ENCODE measurements at places on chromosomes 12 and 14. TPM values are rescaled to one million over a fixed set of nuclear protein-coding genes. Genes with fewer than 3 reads are reported as not detected.

The OR10A7 gene
- total RNA-seq, result not detected

The ZC2HC1C gene
- total RNA-seq, result 7.5 TPM

GRCh38 chr14:22613736-22614239 lies 15.7 kb downstream of the ABHD4 start:
- H3K27me3 ChIP-seq, result no peaks in the 10 kb centered on the region
- peak overlapping the region; percentile 97 for H3K27ac ChIP-seq
- H3K4me1 ChIP-seq, result peaks cover 14% of the 10 kb centered on the region
- no peak overlapping the region for H3K4me3 ChIP-seq
- H3K36me3 ChIP-seq, result peaks cover 15% of the 10 kb centered on the region

DNA sequence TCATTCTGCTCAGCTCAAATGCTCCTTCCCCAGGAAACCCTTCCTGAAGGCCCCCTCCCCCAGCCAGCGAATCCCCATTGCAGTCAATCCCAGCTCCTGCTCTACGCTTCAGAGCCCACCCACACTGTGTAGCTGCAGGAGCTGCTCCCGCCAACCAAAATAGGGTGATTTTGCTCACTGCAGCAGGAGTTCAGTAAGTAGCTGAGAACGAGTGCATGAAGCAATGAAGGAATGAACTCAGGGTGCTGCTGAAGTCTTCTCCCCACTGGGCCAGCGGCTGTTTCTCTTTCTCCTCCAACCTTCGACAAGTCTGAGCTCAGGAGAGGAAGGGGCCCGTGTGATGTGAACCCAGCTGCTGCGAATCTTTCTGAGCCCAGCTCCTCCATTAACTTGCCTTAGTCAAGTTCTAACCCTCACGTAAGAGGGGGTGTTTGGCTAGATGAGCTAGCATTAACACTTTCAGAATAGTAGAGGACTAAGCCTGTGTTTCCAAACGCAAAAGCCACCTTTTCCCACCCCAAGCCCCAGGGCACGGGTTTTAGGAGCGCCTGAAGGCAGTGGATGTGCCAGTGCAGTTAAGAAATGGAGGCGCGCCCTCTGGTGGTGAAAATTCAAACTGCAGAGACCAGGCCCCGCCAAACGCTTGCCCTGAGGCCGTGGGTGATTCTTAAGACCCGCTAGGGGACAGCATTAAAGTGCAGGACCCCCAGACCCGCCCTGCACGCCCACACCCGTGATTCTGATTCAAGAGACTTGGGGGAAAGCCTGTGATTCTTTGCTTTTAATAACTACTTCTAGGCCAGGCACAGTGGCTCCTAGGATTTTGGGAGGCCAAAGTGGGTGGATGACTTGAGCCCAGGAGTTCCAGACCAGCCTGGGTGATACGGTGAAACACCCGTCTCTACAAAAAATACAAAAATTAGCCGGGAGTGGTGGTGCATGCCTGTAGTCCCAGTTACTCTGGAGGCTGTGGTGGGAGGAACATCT lies 11.9 kb upstream of the SERPINA4 start:
- no peak overlapping the region for H3K4me3 ChIP-seq
- DNase-seq, result peak; percentile 73

DNA sequence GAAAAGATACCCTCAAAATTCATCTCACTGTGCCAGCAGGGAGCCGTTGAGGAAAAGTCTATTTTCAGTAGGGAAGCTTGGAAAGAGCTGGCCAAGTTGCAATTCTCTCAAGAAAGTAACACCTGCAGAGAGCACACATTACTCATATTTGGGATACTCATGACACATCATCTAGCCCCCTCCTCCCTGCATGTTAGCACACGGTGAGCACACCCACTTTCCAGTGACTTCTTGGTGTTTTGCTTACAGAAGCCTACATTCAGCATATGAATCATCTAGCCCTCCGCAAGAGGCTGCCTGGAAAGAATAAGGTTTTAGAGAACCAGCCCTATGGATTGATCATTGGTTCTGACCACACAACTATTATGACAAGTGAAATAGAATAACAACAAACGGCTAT lies 124.5 kb downstream of the PTPRO start:
- no peak overlapping the region for H3K4me3 ChIP-seq
- no peak overlapping the region for H3K27ac ChIP-seq
- H3K36me3 ChIP-seq, result no peaks in the 10 kb centered on the region

DNA sequence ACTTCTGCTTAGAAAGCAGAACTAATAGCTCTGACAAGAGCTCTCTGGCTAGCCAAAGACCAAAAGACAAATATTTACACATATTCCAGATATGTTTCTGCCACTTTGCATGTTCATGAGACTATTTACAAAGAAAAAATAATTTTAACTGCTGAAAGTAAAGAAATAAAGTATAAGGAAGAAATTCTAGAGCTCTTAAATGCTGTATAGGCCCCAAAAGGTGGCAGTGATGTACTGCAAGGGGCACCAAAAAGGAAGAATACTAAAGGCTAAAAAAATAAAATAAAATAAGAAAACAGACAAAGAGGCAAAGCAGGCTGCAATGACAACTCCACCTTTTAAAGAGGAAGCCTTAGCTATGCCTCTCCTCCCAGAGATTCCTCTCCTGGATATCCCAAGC lies 23.0 kb downstream of the KLRK1 start:
- peak overlapping the region; percentile 40 for H3K4me3 ChIP-seq
- no peak for DNase-seq
- H3K4me1 ChIP-seq, result peaks cover 29% of the 10 kb centered on the region
- peaks cover 45% of the 10 kb centered on the region for H3K36me3 ChIP-seq
- H3K27me3 ChIP-seq, result no peaks in the 10 kb centered on the region

GRCh38 chr12:52532636-52533035 lies 12.4 kb upstream of the KRT5 start:
- no peak overlapping the region for H3K27ac ChIP-seq
- H3K4me1 ChIP-seq, result no peaks in the 10 kb centered on the region
- DNase-seq, result no peak
- H3K36me3 ChIP-seq, result no peaks in the 10 kb centered on the region

- no peak overlapping the region for H3K27ac ChIP-seq
- H3K27me3 ChIP-seq, result peaks cover 74% of the 10 kb centered on the region
- no peak overlapping the region for H3K4me3 ChIP-seq
- DNase-seq, result no peak
- no peaks in the 10 kb centered on the region for H3K36me3 ChIP-seq
- H3K4me1 ChIP-seq, result peaks cover 10% of the 10 kb centered on the region
Measured at GRCh38 chr12:54215989-54216796, 27.4 kb upstream of the SMUG1 start.

GRCh38 chr14:71675126-71675899 lies 256.9 kb upstream of the RGS6 start:
- H3K4me3 ChIP-seq, result no peak overlapping the region
- no peaks in the 10 kb centered on the region for H3K4me1 ChIP-seq
- no peak overlapping the region for H3K27ac ChIP-seq

DNA sequence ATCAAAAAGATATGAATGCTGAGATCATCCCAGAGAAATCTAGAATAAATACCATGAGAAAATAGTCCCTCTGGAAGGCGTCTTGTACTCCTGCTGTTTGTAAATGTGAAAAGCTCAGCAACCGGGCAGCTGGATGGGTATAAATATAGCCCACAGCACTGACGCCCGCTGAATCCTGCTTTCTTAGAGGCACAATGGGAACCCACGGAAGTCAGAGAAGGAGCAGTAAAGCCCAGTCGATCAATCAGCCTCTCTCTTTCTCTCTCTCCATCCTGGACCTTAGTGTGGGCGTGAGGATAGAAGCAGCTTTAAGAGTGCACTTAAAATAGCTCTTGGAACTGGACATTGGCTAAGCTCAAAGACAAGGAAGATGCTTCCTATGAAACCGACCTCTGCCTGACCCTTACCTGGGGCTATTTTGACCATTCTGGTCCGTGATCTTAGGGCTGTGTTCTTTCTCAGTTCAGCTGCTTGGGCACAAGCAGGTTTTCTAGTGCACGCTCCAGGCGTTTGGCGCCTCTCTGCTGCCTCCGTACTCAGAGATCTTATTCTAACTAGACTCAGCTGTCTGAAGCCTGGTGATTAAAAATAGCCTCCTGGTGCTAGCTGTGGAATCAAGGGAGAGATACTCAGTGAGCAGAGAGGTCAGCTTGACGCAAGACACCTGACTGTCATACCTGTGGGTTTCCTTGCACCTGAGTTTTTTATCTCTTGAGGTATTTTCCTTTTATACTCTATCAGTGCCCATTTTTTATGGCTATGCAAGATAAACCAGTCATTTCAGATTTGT lies 144.6 kb downstream of the ETV6 start:
- H3K27me3 ChIP-seq, result no peaks in the 10 kb centered on the region
- DNase-seq, result no peak
- H3K4me3 ChIP-seq, result no peak overlapping the region
- H3K4me1 ChIP-seq, result peaks cover 58% of the 10 kb centered on the region

DNA sequence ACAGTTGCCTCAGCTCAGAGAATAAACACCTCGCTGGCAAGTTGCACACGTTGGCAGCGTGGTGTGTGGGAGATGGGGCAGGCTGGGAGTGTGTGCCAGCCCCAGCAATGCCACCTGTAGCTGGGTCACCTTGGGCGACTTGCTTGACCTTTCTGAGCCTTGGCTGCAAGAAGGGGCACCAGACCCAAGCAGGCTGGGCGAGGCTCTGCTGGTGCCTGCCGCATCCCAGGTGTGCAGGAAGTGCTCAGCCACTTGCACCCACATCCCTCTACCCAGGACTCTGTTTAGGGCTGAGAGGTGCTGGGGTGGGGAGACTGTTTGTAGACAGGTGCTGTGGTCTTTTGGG lies 629 bp downstream of the FAM181A start:
- H3K27me3 ChIP-seq, result no peaks in the 10 kb centered on the region
- no peak overlapping the region for H3K27ac ChIP-seq
- no peak for DNase-seq
- peaks cover 2% of the 10 kb centered on the region for H3K4me1 ChIP-seq
- no peaks in the 10 kb centered on the region for H3K36me3 ChIP-seq
- no peak overlapping the region for H3K4me3 ChIP-seq

DNA sequence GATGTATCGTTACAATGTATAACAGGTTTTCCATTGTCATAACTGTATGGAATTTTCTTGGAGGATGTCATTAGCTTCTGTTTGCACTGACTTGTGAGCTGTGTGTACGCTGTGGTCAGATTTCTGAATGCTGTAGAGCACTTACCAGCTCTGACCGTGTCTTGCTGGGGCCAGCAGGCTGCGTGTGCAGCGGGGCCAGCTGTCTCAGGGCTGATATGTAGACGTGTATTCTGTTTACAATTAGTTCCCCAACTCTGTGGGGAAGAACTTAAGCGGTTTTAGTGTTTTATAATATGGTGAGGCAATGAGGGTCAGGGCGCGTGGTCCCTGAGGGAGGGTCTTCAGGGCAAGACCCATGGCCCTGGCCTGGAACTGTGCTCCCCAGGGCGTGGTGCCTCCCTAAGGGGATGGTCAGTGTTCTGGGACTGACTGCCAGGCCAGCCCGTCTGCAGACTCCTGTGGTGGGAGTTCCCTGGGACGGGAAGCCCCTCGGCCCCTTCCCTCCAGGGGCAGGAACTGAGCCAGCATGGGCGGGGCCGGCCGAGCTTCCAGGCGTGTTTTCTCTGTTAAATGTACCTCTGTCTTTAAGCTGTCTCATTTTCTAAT lies 18.7 kb downstream of the XRCC3 start:
- DNase-seq, result no peak
- no peaks in the 10 kb centered on the region for H3K27me3 ChIP-seq
- H3K4me3 ChIP-seq, result no peak overlapping the region
- peaks cover 4% of the 10 kb centered on the region for H3K36me3 ChIP-seq
- H3K4me1 ChIP-seq, result peaks cover 5% of the 10 kb centered on the region
- H3K27ac ChIP-seq, result peak overlapping the region; percentile 87

DNA sequence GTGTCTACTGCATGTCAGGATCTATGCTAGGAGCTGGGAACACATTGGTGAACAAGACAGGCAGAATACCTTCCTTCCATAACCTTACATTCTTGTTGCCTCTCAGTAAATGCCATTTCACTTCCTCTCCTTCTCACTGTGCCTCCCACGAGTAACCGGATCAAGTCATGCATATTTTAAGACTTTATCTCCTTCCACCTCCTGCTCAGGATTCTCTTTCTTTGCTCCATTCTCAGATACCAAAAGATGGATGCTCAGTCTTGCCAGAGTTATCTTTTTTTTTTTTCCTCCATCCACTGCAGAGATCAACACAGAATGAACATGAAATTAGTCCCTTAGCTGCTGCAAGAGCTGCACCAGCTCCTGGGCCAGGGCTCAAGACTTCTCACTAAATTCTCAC lies 20.0 kb upstream of the APPL2 start:
- no peak overlapping the region for H3K4me3 ChIP-seq
- H3K36me3 ChIP-seq, result no peaks in the 10 kb centered on the region
- peaks cover 3% of the 10 kb centered on the region for H3K4me1 ChIP-seq
- H3K27ac ChIP-seq, result no peak overlapping the region
- H3K27me3 ChIP-seq, result no peaks in the 10 kb centered on the region
- DNase-seq, result no peak

- no peak overlapping the region for H3K4me3 ChIP-seq
- H3K36me3 ChIP-seq, result no peaks in the 10 kb centered on the region
- no peaks in the 10 kb centered on the region for H3K27me3 ChIP-seq
- no peaks in the 10 kb centered on the region for H3K4me1 ChIP-seq
Measured at GRCh38 chr12:79444089-79444488, 246.7 kb downstream of the PAWR start.

GRCh38 chr14:91103116-91103515 lies 10.8 kb upstream of the DGLUCY start:
- H3K27me3 ChIP-seq, result no peaks in the 10 kb centered on the region
- H3K4me1 ChIP-seq, result no peaks in the 10 kb centered on the region
- H3K4me3 ChIP-seq, result no peak overlapping the region
- no peak overlapping the region for H3K27ac ChIP-seq
- no peak for DNase-seq
- no peaks in the 10 kb centered on the region for H3K36me3 ChIP-seq

GRCh38 chr12:90170740-90171139 lies 462.1 kb upstream of the ATP2B1 start:
- H3K36me3 ChIP-seq, result no peaks in the 10 kb centered on the region
- H3K4me1 ChIP-seq, result peaks cover 4% of the 10 kb centered on the region
- no peak overlapping the region for H3K27ac ChIP-seq
- no peak for DNase-seq

- no peak overlapping the region for H3K4me3 ChIP-seq
- DNase-seq, result no peak
- H3K27me3 ChIP-seq, result no peaks in the 10 kb centered on the region
- peaks cover 10% of the 10 kb centered on the region for H3K36me3 ChIP-seq
- no peak overlapping the region for H3K27ac ChIP-seq
Measured at GRCh38 chr12:64102339-64102738, 119.8 kb downstream of the KICS2 start.

- no peaks in the 10 kb centered on the region for H3K4me1 ChIP-seq
- H3K36me3 ChIP-seq, result no peaks in the 10 kb centered on the region
- peak; percentile 27 for DNase-seq
- H3K27ac ChIP-seq, result peak within 1 kb of the TSS; percentile 74
- peak within 1 kb of the TSS; percentile 68 for H3K4me3 ChIP-seq
Measured at GRCh38 chr14:73591690-73592449, at the start of gene ACOT4. TSS of gene ACOT4 (plus strand) at chr14:73591873. CDS start at chr14:73591960, 87 bp downstream.

DNA sequence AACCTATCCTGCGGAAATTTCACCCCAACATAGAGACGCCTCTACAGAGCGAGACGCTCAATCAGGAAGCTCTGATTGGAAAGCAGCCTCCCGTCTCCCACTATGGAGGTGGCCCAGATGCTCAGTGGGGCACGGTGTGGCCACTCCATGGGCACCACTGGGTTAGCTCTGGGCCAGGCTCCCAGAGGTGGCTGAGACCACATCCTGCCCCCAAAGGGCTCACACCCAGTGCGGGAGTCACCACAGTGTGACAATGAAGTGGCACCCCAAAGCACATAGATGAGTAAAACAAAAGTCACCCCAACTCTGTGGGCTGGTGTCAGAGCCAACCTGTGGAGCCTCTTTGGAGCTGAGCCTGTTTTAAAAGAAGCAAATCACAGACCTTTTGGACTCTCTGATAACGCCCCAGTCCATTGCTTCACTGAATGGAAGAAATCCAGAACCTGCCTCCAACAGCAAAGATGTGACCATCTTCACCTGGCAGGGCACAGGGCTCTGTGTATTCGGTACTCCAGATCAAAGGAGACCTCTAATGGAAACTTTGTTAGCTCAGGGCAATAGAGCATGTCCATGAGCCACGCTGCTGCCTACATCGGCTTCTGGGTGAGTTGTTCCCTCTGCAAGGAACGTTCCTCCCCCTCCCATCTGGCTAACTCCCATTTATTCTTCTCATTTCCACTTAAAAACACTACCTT lies 19.6 kb downstream of the CLMN start:
- H3K4me1 ChIP-seq, result peaks cover 26% of the 10 kb centered on the region
- peaks cover 10% of the 10 kb centered on the region for H3K36me3 ChIP-seq

Measured in progenitor cell of endocrine pancreas (in vitro differentiated cells).